Esophagus mucosa (tissue), 1 donor: ENCODE measurements at places on chromosomes 4 and X. TPM values are rescaled to one million over a fixed set of nuclear protein-coding genes. Genes with fewer than 3 reads are reported as not detected.
A peak's percentile ranks its signal among the peaks of the same experiment; 100 is the strongest.

GRCh38 chr4:9874385-9874784 lies 93.0 kb downstream of the DRD5 start:
- ATAC-seq, result no peak

GRCh38 chr4:132910229-132910748 lies 238.8 kb upstream of the PCDH10 start:
- no peak for ATAC-seq

GRCh38 chr4:86847571-86847970 lies 1.6 kb downstream of the SLC10A6 start:
- ATAC-seq, result no peak

GRCh38 chr4:110198049-110198434 lies 373 bp downstream of the ELOVL6 start:
- ATAC-seq, result no peak

GRCh38 chr4:85901500-85901899 lies 426.6 kb downstream of the ARHGAP24 start:
- ATAC-seq, result no peak

GRCh38 chr4:128686810-128687209 lies 122.7 kb upstream of the JADE1 start:
- ATAC-seq, result peak; percentile 48

GRCh38 chr4:139900964-139901376 lies 235.4 kb downstream of the MGST2 start:
- peak; percentile 90 for ATAC-seq

DNA sequence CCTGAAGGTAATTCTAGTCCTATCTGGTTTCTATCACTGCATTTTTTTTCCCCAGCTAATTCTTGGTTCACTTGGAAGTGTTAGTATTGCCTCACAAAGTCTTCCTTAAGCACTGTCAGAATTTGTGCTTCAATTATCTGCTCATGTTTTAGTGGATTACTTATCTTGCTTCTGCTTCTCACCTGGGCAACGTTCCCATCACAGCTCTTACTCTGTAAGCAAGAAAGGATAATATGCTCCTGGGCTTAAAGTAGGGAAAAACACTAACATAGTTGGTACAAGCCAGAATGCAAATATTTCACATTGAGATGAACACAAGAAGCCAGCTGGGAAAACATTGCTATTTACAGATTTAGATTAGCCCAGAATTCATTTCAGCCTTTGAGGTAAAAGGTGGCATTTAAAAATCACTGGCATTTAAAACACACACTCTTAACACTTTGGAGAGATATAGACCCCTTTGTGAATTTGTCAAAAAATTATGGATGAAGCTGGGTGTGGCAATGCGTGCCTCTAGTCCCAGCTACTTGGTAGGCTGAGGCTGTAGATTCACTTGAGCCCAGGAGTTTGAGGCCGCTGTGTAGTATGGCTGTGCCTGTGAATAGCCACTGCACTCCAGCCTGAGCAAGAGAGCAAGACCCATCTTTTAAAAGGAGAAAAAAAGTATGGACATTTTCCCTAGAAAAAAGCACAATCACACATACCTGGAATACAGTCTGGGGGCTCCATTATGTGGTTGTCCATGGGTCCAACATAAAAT lies 6.6 kb upstream of the PTPN13 start:
- ATAC-seq, result no peak

DNA sequence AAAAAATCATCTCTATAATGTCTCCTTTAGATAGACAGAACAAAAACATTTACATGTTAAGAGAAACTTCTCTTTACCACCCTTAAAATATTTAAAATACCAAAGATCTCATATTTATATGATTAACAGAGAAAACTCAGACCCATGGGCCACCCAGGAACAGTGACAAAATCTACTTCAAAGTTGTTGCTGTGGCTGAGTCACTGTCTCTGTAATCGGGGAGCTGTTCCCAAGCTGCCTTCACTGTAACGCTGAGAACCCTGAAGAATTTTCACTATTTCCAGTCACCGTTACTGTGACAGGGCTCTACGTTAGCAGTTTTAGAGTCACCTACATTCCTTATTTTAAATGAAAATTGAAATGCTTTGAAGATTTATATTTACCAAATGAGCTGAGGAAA lies 9.0 kb upstream of the DAPP1 start:
- no peak for ATAC-seq

DNA sequence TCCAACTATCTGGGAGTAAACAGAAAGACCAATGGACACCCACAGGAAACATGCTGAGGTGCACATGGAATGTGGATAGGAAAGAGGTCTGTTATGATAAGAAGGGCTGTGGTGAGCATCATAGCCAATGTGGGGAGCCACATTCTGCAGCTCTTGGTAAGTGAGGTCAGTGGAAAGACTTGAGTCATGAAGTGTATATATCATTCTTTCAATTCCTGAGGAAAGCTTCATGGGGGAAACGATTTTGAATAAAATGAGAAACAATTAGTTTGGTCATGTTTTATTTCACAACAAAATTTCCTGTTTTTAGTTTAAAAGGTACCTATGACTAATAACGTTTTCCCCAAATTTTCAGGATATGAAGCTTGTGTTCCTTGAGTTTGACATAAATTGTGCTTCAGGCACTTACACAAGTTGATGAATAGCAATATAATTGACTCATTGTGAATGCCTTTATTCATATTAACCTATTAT lies 41.4 kb upstream of the RASSF6 start:
- peak; percentile 41 for ATAC-seq

- no peak for ATAC-seq
Observed at GRCh38 chrX:32483534-32484136, 727.7 kb downstream of the DMD start.

- ATAC-seq, result no peak
Observed at GRCh38 chrX:121457096-121457495, 409.7 kb downstream of the GLUD2 start.

DNA sequence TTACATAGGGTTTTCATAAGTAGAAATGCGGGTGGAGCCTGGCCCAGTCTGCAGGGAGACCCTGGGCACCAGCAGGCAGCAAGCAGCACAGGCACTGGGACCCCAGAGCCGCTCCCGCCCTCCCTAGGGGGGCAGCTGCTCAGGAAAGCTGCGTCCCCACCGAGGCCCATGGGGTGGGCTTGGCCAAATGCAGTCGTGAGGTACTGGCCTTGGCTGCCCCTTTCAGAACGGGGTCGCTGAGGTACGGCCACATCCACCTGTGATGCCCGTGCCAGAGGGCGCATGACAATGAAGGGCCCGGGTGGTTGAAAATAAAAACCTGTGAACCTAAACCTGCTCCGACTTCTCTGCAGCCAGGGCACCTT lies 16.7 kb downstream of the TMEM175 start:
- ATAC-seq, result no peak

- ATAC-seq, result peak; percentile 84
Observed at GRCh38 chr4:109589119-109589518, 29.1 kb downstream of the MCUB start.

GRCh38 chr4:8664976-8665375 lies 72.4 kb downstream of the CPZ start:
- ATAC-seq, result no peak

DNA sequence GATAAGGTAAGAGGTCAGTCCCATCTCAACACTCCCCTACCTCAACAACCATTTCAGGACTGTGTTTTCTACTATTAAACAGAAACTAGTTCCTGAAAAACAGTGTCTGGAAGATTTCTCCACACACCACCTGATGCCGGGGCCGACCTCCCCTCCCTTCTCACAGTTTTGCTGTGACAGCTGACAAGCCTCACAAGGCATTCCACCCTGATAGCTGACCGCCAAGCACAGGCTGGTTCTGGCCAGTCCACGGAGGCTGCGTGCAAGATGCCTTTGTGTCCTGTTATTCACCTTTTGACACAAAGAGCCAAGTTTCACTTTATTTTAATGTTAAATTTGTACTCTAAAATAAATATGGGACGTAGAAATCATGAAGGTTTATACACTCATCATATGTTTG lies 758.6 kb downstream of the PDHA2 start:
- no peak for ATAC-seq

GRCh38 chrX:10709276-10709675 lies 88.9 kb upstream of the MID1 start:
- ATAC-seq, result no peak

- ATAC-seq, result no peak
Observed at GRCh38 chrX:119885554-119886428, 9.9 kb upstream of the AKAP14 start.

DNA sequence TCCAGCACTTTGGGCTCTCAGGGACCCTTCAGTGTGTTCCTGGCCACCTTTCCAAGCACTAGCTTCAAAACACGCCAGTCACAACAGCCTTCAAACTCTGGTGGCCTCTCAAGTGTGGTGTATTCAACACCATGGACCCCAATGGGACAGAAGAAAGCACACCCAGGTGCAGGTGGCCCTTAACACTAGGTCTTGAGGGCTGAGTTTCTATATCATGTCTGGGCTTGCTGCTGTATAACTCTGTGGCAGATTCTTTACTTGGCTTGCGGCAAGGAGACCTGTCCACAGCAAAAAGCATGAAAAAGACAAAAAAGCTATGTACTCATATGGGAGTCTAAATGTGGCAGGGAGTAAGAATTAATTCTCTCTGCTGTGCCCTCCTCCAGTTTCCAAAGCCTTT lies 23.1 kb downstream of the MSL3 start:
- ATAC-seq, result no peak

- no peak for ATAC-seq
Observed at GRCh38 chr4:139826426-139826825, 160.8 kb downstream of the MGST2 start.

DNA sequence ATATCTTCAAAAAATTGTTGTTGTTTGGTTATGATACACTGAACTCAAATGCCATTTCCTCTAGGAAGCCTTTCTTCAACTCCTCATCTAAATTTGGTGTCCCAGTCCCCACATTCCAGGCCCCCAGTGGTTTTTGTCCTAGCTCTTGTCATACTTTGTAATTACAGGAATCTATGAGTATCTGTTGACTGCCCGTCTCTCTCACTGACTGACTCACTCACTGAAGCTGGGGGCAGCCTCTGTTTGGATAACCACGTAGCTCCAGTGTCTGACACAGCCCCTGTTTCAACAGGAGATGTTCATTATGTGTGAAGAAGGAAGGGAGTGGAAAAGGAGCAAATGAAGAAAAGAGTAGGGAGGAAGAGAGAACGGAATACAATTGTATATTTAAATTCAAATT lies 284.1 kb upstream of the TENM3 start:
- no peak for ATAC-seq

- peak; percentile 90 for ATAC-seq
Observed at GRCh38 chrX:115960440-115961084, 210.0 kb upstream of the AGTR2 start.

DNA sequence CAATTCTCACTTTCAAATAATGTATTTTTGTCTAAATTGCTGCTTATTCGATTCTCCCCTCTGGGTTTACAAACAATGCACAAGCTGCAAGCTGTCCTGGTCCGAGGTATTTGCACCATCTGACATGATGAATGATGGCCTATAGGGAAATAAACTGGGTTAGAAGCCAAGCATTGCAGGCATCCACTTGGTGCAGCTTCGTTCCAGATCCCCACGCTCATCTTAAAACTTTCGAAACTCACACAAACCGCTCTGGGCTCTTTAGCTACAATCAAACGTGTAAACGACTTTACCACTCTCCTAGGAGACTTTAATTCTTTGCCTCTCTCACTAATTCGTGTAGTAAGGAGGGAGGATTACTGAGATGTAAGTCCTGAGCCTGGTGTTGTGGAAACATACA lies 19.0 kb downstream of the PHKA2 start:
- no peak for ATAC-seq

- no peak for ATAC-seq
Observed at GRCh38 chr4:10083331-10083771, 33.2 kb downstream of the WDR1 start.

DNA sequence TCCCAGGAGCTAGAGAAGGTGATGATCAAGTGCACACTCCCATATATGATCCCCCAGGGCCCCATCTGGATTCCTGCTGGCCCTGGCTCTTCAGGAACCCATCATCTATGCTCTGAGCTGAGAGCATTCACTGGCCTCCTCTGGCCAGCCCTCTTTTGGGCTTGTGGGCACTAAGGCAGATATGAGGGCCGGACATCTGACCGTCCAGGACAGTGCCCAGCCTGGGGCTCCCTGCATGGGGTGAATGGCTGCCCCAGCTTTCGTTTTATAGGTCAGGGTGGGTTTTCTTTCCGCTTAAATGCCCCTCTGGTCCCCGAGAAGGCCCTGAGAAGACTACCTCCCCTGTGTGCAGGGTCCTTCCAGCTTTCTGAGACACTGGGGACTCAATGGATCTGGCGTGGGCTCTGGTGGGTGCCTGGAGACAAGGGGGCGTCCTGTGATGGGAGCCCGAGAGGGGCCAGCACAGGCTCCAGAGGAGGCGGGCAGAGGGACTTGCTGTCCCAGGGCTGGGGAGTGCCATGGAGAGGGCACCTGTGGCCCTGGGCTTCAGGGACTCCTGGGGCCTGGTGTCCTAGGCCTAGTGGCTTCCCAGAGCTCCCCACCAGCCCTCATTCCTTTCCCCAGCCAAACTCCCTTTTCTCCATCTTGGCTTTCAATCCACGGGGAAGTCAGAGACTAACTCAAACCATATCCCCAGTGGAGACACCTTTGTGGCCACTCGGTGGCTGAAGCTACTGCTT lies 39.5 kb upstream of the GRPEL1 start:
- no peak for ATAC-seq

GRCh38 chrX:57285001-57285400 lies 1.5 kb upstream of the FAAH2 start:
- no peak for ATAC-seq

GRCh38 chr4:68589790-68590189 lies 13.7 kb upstream of the UGT2B17 start:
- ATAC-seq, result peak; percentile 69

DNA sequence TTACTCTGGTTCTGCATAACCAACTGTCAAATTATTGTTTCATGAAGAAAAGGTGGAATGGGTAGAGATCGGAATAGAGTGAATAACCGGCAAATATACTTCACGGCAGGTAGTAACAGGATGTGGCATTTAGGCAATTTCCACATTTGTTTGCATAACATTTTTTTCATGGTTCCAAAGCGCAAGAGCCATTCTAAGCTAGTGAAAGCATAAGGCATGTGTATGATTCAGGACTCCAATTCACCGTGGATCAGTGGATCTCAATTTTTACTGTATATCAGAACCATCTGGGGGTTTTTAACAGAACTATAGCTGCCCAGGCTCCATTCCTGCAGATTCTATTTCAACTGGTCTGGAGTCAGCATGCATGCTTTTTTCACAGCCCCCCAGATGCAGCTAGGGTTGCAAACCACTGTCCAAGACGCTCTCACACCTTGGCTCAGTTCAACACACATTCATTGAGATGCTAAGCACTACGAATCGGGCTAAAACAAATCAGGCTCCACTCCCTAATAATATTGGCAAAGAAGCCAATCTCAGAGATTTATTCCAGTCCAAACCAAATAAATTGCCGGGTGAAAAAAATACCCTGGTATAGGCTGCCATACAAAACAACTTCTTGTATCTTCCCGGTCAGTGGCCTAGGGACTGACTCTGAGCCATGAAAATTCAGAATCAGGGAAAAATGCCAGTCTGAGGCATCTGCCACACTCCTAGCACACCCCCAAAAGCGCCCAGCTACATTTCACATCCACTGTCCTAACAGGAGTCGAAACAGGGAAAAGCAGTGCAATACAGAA lies 30.0 kb downstream of the AFAP1 start:
- no peak for ATAC-seq

Gene GDI1
- 33.8 TPM for total RNA-seq

Gene DDX53
- not detected for total RNA-seq

Gene ARX
- total RNA-seq, result not detected

Gene RFC1
- total RNA-seq, result 30.5 TPM

Gene ZBTB33
- total RNA-seq, result 10.0 TPM

Gene USP51
- total RNA-seq, result 0.40 TPM

Gene ATP2B3
- not detected for total RNA-seq

Gene GATA1
- total RNA-seq, result not detected

Gene SPANXB1
- total RNA-seq, result not detected

Gene GAGE12J
- not detected for total RNA-seq

Gene NAT8L
- total RNA-seq, result 0.04 TPM

Gene PPARGC1A
- total RNA-seq, result 0.60 TPM
